ENCODE measurements at places on chromosomes 6 and 20. TPM values are rescaled to one million over a fixed set of nuclear protein-coding genes. Genes with fewer than 3 reads are reported as not detected.

GRCh38 chr20:52332230-52332629 lies 140.7 kb upstream of the ZFP64 start:
- no peaks in the 10 kb centered on the region for H3K4me1 ChIP-seq
- H3K27me3 ChIP-seq = no peaks in the 10 kb centered on the region
- H3K36me3 ChIP-seq = no peaks in the 10 kb centered on the region
- no peak for DNase-seq
- no peak overlapping the region for H3K27ac ChIP-seq

The MYLK4 gene
- 0.48 TPM for polyA plus RNA-seq

- no peak overlapping the region for H3K4me3 ChIP-seq
- no peaks in the 10 kb centered on the region for H3K4me1 ChIP-seq
- H3K36me3 ChIP-seq = peaks cover 65% of the 10 kb centered on the region
- H3K27ac ChIP-seq = no peak overlapping the region
Observed at GRCh38 chr6:159753081-159753872, 8.6 kb upstream of the ACAT2 start.

The LRRC73 gene
- polyA plus RNA-seq = 0.49 TPM

GRCh38 chr6:148887181-148887580 lies 140.4 kb downstream of the UST start:
- no peaks in the 10 kb centered on the region for H3K36me3 ChIP-seq
- no peak overlapping the region for H3K4me3 ChIP-seq
- H3K27ac ChIP-seq = no peak overlapping the region
- no peaks in the 10 kb centered on the region for H3K27me3 ChIP-seq
- no peaks in the 10 kb centered on the region for H3K4me1 ChIP-seq
- DNase-seq = no peak

GRCh38 chr6:150745896-150746295 lies 119.6 kb upstream of the MTHFD1L start:
- no peak for DNase-seq
- no peak overlapping the region for H3K4me3 ChIP-seq
- no peaks in the 10 kb centered on the region for H3K36me3 ChIP-seq
- H3K27me3 ChIP-seq = no peaks in the 10 kb centered on the region
- no peak overlapping the region for H3K27ac ChIP-seq
- no peaks in the 10 kb centered on the region for H3K4me1 ChIP-seq

The PLN gene
- polyA plus RNA-seq = 18.4 TPM

DNA sequence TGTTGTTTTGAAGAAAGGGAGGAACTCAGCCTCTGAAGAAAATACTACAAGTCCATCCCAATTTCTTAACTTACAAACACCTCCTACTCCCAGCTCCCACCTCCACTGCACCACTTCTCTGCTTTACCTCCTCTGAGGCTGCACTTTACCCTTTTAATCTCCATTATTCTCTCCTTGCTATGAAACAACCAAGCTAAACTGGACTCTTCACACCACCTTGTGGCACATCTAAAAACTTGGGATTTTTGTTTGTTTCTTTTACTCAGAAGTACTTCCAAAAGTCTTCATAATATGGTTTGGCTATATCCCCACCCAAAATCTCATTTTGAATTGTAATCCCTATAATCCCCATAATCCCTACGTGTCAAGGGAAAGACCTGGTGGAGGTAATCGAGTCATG lies 142.2 kb downstream of the MOXD1 start:
- no peaks in the 10 kb centered on the region for H3K4me1 ChIP-seq
- no peaks in the 10 kb centered on the region for H3K27me3 ChIP-seq
- H3K27ac ChIP-seq = no peak overlapping the region
- no peak overlapping the region for H3K4me3 ChIP-seq
- no peaks in the 10 kb centered on the region for H3K36me3 ChIP-seq

The SLC52A3 gene
- 11.3 TPM for polyA plus RNA-seq

The SLC22A3 gene
- 2.5 TPM for polyA plus RNA-seq

All from large intestine (tissue), 12 donors.